ENCODE measurements at places on chromosomes 12 and 14.

DNA sequence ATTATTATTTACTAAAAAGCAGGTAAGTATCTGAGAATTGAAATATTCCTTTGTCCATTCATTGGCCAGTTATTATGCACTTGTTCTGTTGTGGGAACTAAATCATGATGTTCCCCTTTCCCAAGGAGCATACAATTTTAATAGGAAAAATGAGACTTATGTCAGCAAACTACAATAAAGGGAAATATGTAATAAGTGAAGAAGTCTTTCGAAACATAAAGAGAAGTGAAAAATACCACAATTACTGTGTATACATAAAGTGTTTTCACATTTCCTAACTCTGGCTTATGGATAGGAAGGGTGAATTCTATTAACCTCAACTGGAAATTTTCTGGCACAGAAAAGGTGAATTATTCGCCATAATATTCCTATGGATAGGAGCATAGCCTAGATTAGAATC lies 78.4 kb upstream of the DNM1L start:
- DNase-seq = no peak

DNA sequence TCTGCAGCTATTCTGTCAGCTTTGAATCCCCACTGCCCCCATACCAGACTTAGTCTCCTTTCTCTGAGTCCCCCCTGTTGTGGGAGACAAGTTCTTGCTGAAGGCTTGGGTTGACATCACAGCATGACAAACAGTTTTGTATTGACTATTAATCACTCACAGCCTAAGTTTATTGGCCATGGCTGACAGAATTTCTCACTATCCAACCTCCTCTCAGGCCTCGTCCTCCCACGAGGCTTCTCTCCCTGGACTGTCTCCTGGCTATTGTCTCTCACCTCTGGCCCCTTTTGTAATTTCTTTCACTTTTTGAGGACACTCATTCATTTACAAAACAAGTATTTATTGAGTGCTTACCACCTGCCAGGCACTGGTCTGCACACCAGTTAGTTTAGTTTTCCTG lies 35.2 kb upstream of the DCD start:
- no peak for DNase-seq

GRCh38 chr12:77537663-77538062 lies 293.0 kb upstream of the NAV3 start:
- no peak for DNase-seq

DNA sequence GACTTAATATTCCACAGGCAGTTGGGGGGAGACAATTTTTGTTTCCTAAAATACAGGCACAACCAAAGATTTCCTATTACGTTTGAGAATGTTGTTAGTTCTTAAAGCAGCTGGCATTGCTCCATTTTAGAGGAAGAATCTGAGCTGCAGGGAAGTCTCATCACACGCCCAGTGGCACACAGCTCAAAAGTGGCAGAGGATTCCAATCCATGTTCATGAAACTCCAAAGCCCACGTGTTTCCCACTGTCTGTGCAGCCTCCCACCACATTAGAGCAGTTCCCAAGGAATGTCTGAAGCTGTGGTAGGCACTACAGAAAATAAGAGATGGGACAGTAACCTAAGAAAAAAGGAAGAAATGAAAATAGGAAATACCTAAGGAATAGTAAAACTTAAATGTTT lies 6.1 kb upstream of the IL26 start:
- no peak for DNase-seq

- no peak for DNase-seq
These were observed 84.9 kb downstream of the CACNA1C start for GRCh38 chr12:2137711-2138110.

DNA sequence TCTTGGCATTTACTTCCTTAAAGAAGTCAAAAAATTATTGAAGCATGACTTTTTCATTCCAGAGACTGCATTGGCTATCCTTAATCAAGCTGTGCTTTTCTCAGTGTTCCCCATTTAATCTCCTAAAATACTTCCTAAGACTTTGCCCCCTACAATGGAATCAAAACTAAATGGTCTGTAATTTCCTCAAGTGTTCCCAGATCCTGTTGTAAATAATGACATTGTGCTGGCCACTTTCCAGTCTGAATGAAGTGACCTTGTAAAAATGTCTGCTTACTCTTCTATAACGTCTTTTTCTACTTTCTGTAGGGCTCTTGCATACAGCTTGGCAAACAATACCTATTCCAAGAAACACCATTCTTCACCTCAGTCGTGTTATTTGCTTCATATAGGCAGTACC lies 45.3 kb upstream of the MBIP start:
- DNase-seq = no peak

DNA sequence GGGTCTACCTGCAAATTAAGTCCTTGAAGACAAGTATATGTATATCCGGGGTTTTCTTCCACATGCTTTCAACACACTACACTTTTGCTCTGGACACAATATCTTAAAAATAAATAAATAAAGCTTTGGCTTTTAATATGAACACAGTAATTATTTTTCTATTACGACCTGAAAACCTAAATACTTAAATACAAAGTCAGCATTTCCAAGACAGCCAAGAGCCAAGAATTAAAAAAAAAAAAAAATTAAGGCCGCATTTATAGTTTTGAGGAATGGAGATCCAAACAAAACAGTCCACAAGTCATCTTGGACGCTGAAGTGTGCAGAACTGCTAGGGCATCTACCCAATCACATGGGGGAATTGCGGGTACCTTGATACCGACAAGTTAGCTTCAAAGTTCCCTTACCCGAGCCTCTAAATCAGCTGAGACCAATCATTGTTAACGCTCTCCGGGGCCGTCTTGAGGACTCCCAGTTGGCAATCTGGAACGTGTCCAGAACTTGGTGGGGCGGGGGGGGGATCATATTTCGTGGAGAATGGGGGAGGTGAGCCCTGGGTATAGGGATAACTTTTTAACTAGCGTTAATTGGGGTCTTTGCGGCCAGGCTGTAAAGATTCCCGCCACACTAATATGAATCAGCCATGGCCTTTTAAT lies 731 bp upstream of the PCNX4 start:
- DNase-seq = no peak

DNA sequence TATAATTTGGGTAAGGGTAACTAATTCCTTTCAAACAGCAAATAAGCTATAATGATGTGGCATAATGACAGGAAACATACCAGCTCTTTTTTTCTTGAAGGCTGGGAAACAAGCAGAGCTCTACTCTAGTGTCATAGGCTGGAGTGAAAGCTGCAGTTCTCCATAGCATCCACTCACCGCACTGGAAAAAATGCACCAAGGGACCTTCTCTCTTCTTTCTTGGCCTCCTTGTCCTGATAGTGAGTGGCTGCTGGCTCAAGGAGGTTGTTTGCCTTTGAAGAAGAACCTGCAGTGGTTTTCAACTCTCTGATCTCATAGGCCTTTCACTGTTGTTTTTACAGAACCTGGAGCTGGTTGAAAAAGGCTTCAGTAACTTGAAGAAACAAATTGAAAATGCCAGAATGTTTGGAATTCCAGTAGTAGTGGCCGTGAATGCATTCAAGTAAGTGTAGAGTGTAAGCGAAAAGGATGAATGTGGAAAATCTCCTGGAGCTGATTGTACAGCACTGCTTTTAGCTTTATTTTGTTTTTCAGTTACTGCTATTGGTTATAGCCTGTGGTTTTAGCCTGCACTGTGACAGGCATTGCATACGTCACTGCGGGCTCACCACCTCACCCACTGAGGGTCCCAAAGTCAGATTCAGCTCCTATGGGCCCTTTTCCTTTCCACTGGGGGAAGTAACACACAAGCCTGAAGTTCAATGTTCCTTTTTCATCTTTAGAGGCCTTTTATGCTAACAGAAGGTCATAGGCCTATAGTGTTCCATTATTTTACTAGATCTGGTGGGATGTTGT lies 17.2 kb upstream of the AKAP5 start:
- no peak for DNase-seq

GRCh38 chr12:92574051-92574783 lies 128.6 kb upstream of the PLEKHG7 start:
- no peak for DNase-seq

GRCh38 chr12:14903386-14904098 lies 17.9 kb upstream of the MGP start:
- DNase-seq = no peak

DNA sequence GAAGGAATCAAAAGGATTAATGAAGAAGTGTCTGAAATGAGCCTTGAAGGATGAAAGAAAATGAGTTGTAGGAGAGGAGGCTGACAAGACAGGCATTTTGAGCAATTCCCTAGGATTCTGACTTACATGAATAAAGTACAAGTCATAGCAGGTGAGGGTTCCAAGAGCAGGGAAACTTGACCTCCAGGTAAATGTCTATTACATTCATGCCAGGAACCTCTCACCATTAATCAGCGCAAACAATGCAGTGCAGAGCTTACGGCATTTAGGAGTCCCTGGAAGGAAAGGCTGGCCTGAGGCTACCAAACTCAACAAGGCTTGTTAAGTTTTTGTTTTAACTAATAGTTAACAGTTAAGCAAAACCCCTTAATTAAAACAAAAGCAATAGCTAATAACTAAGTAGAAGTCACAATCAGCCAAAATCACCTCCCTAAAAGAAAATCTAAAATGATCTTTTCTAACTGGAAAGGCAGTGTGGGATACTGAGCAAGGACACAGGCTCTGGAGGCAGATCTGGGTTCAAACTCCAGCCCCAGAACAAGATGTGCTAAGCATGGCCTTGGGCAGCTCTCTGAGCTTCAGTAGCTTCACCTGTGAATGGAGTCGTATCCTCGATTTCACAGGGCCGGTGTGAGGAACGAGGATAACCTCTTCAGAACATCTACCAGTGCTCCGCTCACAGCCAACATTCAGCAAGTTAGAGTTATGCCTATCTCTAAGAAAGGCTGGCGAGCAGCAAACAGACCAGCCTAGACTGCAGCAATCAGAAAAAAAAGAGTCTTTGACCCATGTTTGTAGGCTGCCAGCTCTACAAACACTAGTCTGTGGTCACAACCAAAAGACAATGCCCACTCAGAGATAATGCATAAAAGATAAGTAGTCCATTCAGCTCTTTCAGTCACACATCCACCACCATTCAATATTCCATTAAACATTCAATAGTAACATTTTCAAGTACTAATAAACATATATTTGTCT lies 16.9 kb downstream of the PPTC7 start:
- DNase-seq = no peak

DNA sequence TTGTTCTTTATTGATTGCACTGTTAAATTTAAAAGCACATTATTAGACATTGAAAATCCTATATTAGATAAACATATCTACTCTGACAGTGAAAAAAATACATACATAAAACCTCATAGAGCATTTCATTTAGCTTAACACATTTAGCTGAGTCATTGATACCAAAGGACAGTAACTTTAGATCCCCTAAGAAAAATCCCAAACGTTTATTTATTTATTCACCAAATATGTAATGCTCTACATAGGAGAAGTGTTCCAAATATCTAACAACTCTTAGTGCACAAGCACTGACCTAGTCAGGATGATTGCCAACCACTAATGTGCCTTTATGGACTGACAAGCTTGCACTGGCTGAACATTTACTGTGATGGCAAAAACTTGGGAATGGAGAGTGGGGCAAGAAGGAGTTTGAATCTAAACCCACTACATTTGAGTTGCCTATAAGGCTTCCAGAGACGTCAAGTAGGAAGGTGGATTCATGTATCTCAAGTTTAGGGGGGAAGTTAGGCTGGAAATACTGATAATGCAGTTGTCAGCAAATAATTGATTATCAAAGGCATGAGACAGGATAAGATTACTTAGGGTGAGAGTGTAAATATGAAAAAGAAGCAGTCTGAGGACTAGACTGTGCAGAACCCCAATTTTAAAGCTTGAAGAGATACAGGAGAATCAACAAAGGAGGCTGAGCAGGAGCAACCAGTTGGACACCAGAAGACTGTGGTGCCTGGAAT lies 156.4 kb downstream of the PLCZ1 start:
- no peak for DNase-seq

DNA sequence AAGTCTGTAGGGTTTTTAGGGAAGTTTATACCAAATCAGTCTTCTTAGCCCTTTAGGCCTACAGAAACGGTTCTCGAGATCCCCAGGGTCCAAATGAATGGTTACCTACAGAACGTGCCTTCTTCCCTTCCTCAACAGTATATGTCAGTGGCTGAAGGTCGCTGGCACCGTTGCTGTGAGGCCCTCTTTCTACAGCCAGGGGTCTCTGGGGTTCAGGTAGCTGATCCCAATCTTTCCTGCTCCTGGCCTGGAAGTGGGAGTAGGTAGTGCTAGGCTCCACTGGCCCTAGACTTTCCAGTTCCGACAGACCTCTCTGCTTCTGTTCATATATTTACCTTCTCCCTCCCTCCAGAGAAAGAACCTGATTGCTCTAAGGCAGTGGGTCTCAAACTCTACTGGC lies 6.4 kb upstream of the EGLN3 start:
- no peak for DNase-seq

GRCh38 chr14:61766151-61766550 lies 3.9 kb downstream of the SNAPC1 start:
- no peak for DNase-seq

DNA sequence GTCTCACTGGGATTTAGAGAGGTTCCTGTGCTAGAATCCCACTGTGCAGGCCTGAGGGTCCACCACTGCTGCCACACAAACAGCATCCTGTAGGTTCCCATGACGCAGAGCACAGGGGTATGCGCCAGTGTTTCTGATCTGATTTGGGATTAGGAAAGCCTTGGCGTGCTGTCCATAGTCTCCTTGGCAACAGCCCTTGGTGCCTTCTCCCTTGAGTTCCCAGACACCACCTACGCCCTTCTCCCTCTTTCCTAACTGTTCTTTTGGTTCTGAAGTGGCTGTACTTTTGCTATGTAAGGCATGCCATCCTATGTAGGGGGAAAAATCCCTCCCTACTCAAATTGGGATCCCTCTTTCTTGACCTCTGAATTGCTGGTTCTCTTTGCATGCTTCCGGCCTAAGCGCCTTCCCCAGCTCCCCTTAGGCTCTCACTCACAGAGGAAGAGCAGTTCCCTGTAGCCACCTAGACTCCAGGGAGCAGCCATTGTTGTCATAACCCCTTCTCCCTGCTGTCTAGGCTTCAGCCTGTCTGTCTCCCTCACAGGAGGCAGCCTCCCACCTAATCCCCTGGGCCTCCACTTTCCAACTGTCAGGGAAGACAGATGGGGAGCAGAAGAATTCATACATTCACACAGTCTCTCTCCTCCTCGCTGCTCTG lies 14.8 kb upstream of the RIC8B start:
- DNase-seq = no peak

- DNase-seq = no peak
These were observed 84.2 kb downstream of the SCN8A start for GRCh38 chr12:51675071-51675803.

GRCh38 chr12:24363177-24363754 lies 413.8 kb upstream of the SOX5 start:
- no peak for DNase-seq

- no peak for DNase-seq
These were observed 199.5 kb downstream of the NUAK1 start for GRCh38 chr12:105939181-105939721.
